ENCODE measurements at places on chromosomes 6 and 20.

DNA sequence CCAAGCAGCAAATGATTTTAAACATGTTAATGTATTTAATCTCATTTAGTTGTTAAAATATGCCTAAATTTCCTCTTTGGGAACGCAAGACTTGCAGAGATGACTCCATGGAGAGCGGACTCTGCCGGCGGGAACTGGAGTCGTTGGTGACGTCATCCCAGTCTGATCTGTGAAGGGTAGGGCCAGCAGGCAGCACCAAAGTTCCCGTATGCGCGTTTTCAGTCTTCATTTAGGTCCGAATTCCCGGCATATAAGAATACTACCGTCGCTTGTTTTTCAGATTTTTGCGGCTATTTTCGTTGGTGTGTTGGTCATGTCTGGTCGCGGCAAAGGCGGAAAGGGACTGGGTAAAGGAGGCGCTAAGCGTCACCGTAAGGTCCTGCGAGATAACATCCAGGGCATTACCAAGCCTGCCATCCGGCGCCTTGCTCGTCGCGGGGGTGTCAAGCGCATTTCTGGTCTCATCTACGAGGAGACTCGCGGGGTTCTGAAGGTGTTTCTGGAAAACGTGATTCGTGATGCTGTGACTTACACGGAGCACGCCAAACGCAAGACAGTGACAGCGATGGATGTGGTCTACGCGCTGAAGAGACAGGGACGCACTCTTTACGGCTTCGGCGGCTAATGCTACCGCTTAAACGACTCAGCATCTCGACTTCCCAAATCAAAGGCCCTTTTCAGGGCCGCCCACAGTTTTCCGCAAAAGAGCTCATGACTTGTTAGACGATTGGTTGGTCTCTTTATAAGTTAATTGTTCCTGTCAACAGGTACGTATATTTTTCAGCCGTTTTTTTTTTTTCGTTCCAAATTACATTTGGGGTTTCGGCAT lies 117.3 kb downstream of the HFE start:
- DNase-seq = peak; percentile 98

- no peak for DNase-seq
These were observed 13.9 kb downstream of the FILIP1 start for GRCh38 chr6:75479712-75480111.

DNA sequence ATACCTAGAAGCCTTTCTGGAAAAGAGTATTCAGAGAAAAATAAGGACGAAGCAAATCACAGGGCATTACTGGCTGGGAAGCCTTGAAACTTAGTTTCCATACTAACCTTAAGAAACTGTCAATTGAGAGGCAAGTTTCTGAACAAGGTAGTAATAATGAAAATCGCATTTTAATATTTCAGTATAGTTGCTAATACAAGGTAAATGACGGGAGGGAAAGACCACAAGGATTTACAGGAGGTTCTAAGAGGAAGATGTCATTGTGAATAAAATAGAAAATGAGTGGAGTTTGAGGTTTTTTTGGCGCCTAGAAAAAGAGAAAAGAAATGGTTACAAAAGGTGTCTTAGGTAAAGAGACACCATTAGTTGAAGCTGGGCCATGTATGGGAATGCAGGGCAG lies 53.9 kb upstream of the AIG1 start:
- DNase-seq = no peak

DNA sequence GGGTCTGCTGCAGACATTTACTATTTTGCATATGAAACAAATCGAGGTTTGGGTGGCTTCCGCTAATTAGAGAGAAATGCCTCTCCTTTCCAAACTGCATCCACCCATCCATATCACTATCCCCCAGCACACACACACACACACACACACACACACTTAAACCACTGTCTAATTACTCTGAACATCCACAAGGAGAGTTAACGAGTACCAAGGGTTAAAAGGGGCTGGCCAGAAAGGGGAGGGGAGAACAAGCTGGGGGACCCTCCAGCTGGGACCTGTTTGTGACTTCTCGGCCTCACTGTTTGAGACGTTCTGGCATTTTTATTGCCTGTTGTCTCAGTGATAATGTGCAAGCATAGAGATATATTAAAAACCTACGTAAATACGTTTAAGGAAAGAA lies 261.2 kb downstream of the FOXC1 start:
- DNase-seq = no peak
